ENCODE measurements at places on chromosomes 2 and 18.

- DNase-seq, result no peak
- H3K36me3 ChIP-seq, result no peaks in the 10 kb centered on the region
- no peak overlapping the region for H3K4me3 ChIP-seq
- no peaks in the 10 kb centered on the region for H3K4me1 ChIP-seq
- H3K27me3 ChIP-seq, result peaks cover 43% of the 10 kb centered on the region
Measured at GRCh38 chr2:26687328-26687727, 5.2 kb upstream of the KCNK3 start.

DNA sequence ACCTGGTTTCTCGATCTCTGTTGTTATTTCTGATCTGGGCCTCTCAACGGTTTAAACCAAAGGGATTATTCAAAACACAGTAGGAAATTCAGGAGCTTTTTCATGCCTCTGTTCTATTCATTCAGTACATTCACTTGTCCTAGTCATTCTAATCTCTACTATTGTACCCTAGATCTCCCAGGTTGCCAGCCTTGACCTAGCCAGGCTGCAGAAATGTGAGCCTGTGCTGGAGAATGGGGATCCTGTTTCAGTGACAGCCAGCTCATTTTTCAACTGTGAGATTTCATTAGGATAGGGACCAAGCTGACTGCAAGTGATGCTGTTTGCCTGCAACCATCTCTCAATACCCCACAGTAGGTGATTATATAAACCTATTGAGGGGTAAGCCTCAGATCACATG, 186.2 kb downstream of the CMPK2 start:
- H3K4me3 ChIP-seq, result no peak overlapping the region
- no peaks in the 10 kb centered on the region for H3K27me3 ChIP-seq
- H3K27ac ChIP-seq, result no peak overlapping the region

DNA sequence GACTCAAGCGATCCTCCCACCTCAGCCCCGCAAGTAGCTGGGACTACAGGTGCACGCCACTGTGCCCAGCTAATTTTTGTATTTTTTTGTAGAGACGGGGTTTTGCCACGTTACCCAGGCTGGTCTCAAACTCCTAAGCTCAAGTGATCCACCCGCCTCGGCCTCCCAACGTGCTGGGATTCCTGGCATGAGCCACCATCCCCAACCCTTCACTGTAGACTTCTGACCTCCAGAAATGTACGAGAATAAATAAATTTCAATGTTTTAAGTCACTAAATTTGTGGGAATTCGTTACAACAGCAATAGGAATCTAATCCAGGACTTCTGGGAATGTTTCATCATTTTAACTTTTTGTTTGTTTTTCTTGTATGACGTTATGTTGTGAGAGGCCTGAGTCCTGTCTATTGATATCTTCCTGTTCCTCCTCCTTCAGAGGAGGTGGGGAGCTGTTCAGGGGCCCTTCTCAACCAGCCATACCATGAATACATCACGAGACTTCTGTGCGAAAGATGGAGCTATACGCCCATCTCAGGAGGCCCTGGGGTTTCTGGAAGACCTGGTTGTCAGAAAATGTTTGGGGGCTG, 40.0 kb downstream of the TEX44 start:
- DNase-seq, result no peak
- H3K4me1 ChIP-seq, result peaks cover 5% of the 10 kb centered on the region
- no peak overlapping the region for H3K27ac ChIP-seq
- no peaks in the 10 kb centered on the region for H3K36me3 ChIP-seq
- no peak overlapping the region for H3K4me3 ChIP-seq
- peaks cover 4% of the 10 kb centered on the region for H3K27me3 ChIP-seq

GRCh38 chr2:198782734-198783133, 675.0 kb downstream of the SATB2 start:
- H3K4me3 ChIP-seq, result no peak overlapping the region
- H3K27ac ChIP-seq, result no peak overlapping the region
- no peaks in the 10 kb centered on the region for H3K4me1 ChIP-seq

DNA sequence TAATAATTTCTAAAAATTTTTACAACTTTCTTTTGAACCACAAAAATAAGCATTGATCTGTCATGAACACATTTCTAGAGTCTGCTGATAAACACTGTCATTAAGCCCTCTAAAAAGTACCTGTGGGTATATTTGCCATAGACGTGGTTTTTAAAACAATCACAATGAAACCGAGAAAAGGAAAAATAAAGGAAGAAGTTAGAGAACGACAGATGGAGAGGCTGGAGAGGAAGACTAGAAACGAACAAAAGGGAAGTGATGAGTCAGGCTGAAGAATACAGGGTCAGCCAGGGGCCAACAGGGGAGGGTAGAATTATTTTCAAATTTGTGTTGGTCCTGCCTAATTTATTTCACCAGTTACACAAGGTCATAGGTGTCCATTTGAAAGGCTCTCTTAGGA, 62.0 kb downstream of the MYL12B start:
- peaks cover 9% of the 10 kb centered on the region for H3K27me3 ChIP-seq
- no peak for DNase-seq
- H3K27ac ChIP-seq, result no peak overlapping the region

- H3K27ac ChIP-seq, result no peak overlapping the region
- H3K4me3 ChIP-seq, result no peak overlapping the region
- no peaks in the 10 kb centered on the region for H3K36me3 ChIP-seq
- no peak for DNase-seq
Measured at GRCh38 chr18:74248595-74248994, 43.2 kb downstream of the CYB5A start.

DNA sequence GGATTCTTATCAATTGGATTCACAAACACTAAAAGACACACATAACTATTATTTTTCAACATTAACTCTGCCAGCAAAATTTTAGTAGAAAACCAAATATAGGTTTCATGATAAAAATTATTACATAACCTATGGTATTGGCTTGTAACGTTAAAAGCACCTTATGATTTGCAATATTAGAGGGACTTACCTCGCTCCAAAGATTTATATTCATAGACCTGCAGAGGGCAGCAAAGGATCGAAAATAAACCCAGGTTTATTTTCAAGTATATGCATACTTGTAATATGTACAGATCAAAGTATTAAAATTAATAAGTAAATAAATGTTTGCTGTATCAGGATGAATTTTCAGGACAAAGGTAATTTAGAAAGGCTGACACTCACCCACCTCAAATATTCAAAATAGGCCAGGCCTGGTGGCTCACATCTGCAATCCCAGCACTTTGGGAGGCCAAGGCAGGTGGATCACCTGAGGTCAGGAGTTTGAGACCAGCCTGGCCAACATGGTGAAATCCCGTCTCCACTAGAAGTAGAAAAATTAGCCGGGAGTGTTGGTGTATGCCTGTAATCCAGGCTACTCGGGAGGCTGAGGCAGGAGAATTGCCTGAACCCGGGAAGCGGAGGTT, 45.3 kb downstream of the LRPPRC start:
- peaks cover 46% of the 10 kb centered on the region for H3K36me3 ChIP-seq
- DNase-seq, result peak; percentile 29
- H3K4me3 ChIP-seq, result no peak overlapping the region
- no peak overlapping the region for H3K27ac ChIP-seq
- peaks cover 2% of the 10 kb centered on the region for H3K4me1 ChIP-seq
- no peaks in the 10 kb centered on the region for H3K27me3 ChIP-seq

DNA sequence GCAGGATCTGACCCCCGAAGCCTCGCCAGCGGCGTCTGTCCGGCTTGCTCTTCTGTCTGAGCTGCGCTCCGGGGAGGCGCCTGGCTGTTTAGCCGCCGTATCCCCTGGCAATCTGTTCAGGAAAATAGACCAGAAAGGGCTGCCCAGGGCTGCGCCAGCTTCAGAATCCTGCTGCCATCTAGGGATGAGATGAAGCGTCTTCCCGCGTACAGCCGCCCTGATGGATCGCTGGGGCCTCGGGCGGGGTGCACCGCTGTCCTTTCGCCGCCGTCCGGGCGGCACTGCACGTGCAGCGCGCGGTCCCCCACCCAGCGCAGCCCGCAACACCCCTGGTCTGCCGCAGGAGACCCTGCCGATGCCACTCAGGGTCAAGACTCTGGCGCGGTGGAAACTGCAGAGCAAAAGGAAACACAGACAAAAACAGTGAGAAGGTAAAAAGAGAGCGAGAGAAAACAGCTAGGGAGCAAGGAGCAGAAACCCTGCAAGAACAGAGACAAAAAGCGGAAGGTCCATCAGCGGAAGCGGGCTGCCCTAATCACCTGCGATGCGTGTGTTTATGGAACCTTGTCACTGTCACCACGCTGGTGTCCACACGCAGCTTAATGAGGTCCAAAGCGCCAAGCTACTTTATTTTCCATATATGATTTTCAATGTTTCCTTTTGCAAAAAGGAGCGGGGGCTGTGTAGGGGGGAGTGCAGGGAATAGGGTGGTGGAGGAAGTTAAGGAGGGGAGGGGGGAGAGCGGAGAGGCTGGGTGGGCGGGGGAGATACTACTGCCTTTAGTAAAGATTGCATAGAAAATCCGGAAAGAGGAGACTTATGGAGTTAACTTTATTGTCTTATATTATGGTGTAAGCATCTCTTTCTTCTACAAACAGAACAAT, 2113.3 kb upstream of the PIK3C3 start:
- H3K36me3 ChIP-seq, result no peaks in the 10 kb centered on the region
- H3K27me3 ChIP-seq, result no peaks in the 10 kb centered on the region
- H3K4me1 ChIP-seq, result no peaks in the 10 kb centered on the region
- H3K27ac ChIP-seq, result no peak overlapping the region
- DNase-seq, result no peak
- H3K4me3 ChIP-seq, result no peak overlapping the region

DNA sequence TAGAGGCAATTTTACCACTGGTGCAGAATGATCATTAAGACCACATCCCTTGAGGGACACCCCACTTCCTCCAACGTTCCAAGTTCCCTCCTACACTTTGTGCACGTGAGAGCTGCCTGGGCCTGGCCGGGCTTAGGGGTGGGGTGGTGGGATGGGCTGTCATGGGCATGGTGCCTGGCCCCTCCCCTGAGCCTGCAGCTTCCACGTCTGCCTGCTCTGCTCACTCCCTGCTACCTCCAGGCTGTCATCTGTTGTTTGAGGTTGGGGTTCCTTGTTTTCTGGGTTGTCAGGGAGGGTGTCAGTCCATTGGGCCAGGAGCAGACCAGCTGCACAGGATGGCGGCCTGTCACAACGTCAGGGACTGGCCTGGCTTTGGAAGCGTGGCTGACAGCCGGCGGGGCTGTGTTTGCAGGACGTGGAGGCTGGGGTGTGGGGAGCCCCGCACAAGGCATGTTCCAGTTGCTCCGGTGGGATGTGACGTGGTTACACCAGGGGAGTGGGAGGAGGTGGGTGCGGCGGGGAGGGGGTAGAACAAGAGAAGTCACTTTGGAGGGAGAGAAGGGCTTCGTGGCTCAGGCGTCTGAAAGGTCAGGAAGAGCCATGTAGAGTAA, 72.3 kb downstream of the RTP5 start:
- H3K36me3 ChIP-seq, result peaks cover 3% of the 10 kb centered on the region
- H3K4me1 ChIP-seq, result peaks cover 8% of the 10 kb centered on the region
- no peak overlapping the region for H3K4me3 ChIP-seq
- no peak overlapping the region for H3K27ac ChIP-seq
- no peak for DNase-seq

GRCh38 chr18:30945761-30946160, 96.8 kb downstream of the DSC3 start:
- no peaks in the 10 kb centered on the region for H3K4me1 ChIP-seq
- no peak overlapping the region for H3K4me3 ChIP-seq
- no peak for DNase-seq
- H3K27ac ChIP-seq, result no peak overlapping the region

- no peak overlapping the region for H3K4me3 ChIP-seq
- no peaks in the 10 kb centered on the region for H3K36me3 ChIP-seq
- DNase-seq, result no peak
- peaks cover 4% of the 10 kb centered on the region for H3K27me3 ChIP-seq
- no peak overlapping the region for H3K27ac ChIP-seq
- H3K4me1 ChIP-seq, result no peaks in the 10 kb centered on the region
Measured at GRCh38 chr2:63737081-63737751, 104.5 kb upstream of the UGP2 start.

DNA sequence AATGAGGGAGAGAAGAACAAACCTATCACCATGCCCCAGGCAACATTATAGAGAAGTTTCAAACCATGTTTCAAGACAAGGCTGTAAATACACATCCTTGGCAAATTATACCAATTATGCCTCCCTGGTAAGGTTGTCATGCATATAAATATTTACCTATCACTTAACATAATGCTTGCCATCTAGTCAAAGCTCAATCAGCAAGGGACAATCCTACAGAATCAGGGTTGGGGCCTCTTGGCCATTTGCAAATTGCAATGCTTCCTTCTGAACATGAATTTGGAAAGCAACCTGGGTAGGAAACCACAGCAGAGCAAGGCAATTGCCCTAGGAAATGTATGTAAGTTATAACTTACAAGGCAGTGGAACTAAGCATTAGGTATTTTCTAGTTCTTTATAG, 907.2 kb upstream of the CDH2 start:
- no peak overlapping the region for H3K27ac ChIP-seq
- no peak overlapping the region for H3K4me3 ChIP-seq
- H3K36me3 ChIP-seq, result no peaks in the 10 kb centered on the region

GRCh38 chr18:25141399-25141798, 210.6 kb downstream of the ZNF521 start:
- H3K36me3 ChIP-seq, result no peaks in the 10 kb centered on the region
- no peak overlapping the region for H3K27ac ChIP-seq
- H3K4me3 ChIP-seq, result no peak overlapping the region

GRCh38 chr2:128599700-128600099, 281.0 kb upstream of the HS6ST1 start:
- H3K36me3 ChIP-seq, result no peaks in the 10 kb centered on the region
- H3K27ac ChIP-seq, result no peak overlapping the region
- no peaks in the 10 kb centered on the region for H3K27me3 ChIP-seq
- no peak overlapping the region for H3K4me3 ChIP-seq

DNA sequence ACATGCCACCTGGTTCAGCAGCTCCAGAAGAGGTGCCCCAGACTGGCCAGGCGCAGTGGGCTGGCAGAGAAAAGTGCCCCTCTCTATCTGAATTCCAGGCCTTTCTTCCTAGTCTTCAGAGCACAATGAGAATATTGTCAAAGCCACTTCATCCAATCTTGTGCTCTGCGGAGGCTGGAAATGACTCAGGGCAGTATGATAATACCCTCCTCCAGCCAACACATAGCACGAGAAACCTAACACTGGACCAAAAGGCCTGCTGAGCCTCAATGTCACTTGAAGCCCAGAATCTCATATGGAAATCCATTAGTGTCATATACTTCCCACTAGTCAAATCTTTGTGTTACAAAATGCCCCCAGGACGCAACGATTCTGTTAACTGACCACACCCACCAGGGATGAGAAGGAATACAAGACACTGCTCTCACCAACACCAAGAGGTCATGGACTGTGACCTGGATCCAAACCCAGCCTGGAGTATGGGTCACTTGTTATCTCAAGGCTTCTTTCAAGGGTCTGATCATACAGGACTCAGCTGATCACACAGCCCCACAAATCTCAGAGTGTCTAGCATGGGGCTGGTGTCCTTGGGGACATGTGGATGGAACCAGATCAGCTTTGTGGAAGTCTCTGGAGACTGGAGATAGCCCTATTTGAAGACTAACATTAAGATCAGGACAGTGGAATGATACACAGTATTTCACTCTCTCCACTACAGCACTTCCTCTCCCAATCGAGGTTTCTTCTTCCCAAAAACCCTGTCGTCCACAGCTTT, 10.1 kb downstream of the KIF3C start:
- no peak overlapping the region for H3K4me3 ChIP-seq
- no peaks in the 10 kb centered on the region for H3K27me3 ChIP-seq
- peaks cover 6% of the 10 kb centered on the region for H3K4me1 ChIP-seq
- no peaks in the 10 kb centered on the region for H3K36me3 ChIP-seq

Measured in activated CD4-positive, alpha-beta memory T cell treated with anti-CD3 and anti-CD28 coated beads, Interleukin-2, amount 10 ng/mL, durations not matched to agents 7 days and 5 days (primary cell).